ENCODE measurements at places on chromosomes 2 and 18.

DNA sequence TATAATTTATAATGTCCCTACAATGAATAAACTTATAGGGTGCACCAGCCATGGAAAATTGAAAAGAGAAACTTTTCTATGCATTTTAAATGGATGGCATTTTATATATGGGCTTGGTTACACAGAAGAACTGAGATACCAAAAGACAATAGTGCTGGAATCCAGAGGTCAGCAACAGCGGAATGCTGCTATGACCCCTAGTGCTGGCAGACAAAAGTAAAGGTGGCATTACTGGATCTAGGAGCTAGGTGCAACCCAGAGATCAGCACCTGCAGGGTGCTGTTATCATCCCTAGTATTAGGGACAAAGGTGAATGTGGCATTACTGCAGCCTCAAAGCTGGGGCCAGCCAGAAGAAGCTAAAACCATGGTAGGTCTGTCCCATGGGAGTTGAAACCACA, 392.7 kb upstream of the ST6GAL2 start:
- DNase-seq = no peak

DNA sequence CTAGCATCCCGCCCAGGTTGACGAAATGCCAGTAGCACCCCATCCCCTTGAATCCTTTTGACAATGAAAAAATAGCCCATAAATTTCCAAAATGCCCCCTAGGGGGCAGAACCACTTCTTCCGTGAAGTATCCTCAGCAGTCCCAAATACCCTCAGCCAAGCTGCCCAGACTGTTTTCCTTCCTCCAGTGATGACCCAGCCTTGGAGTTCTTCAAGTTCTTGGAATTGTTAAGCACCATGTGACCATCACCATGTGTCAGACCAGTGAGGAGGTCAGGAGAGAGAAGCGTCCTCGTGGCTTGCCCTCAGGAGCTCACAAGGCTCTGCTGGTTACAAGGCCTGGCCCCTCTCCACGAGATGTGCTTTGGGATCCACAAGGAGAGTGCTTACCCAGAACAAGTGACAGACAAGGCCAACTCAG, 1.4 kb upstream of the SLC23A3 start:
- DNase-seq = peak; percentile 24

DNA sequence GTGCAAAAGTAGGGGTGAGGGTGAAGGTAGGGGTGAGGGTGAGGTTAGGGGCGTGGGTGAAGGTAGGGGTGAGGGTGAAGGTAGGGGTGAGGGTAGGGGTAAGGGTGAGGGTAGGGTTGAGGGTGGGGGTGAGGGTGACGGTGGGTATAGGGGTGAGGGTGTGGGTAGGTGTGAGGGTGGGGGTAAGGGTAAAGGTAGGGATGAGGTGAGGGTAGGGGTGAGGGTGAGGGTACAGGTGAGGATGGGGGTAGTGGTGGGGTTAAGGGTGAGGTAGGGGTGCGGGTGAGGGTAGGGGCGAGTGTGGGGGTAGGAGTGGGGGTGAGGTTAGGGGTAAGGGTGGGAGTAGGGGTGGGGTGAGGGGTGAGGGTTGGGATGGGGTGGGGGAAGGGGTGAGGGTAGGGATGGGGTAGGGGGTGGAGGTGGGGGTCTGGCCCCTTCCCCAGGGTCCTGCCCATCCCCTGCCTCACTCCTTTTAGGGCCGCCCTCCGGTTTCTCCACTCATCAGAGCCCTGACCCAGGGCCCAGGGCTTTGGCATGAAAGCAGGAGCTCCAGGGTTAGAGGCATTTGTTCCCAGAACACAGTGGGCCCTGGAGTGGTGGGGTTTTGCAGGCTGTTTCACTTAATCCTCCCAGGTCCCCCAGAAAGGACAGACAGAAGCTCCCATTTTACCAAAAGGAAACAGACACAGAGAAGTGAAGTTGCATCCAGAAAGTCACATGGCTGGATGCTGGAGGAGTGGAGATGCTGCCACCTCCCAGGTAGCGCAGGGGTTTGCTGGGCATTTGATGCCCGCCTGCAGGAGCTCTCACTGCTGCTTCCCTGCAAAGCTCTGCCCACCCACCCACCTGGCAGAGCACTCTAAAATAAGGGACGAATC, 26.9 kb downstream of the SNORC start:
- no peak for DNase-seq

- DNase-seq = no peak
Measured at GRCh38 chr18:65568866-65569265, 181.9 kb upstream of the CDH7 start.
